HT1080 (cell line): ENCODE measurements at places on chromosomes 12 and 14. TPM values are rescaled to one million over a fixed set of nuclear protein-coding genes. Genes with fewer than 3 reads are reported as not detected.

- DNase-seq: peak; percentile 20
Measured at GRCh38 chr14:39102265-39102968, 618 bp downstream of the SEC23A start.

GRCh38 chr14:35163384-35163783 is 41.0 kb downstream of the PRORP start:
- no peak for DNase-seq

DNA sequence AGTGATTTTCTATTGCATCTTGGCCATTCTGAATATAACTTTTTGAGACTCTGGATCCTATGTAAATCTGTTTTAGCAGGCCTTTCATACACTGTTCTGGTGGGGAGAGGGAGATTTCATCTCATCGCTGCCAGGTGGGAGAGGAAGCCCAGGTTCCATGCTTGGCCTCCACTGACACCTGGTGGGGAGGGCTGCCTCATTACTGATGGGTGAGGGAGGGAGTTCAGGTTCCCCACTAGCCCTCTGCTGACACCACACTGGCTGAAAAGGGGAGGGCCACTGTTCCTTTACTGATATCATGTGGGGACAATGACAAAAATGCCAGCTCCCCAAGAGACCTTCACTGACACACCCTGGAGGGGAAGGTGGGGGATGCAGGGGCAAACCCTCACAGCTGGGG is 2.4 kb upstream of the GALNT8 start:
- DNase-seq: no peak

GRCh38 chr14:40398981-40399380 is 966.7 kb upstream of the FBXO33 start:
- no peak for DNase-seq

DNA sequence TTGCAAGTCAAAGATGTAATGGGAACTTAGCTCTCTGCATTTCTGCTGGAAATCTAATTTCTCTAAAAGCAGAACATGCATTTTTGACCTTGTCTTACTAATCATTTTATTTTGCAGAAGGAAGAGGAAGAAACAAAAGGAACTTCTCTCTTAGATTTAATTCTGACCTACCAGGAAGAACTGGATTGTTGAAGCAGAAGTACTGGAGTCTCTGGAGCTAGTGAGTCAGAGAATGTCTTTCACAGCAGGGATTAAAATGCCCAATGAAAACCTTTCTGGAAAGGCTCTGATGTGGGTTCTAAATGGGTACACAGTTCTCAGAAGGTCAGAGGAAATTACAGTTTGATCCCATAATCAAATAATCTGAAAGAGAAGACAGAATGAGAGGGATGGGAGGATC is 70.8 kb upstream of the GNG2 start:
- DNase-seq: no peak

GRCh38 chr14:78479127-78479780 is 309.1 kb downstream of the NRXN3 start:
- no peak for DNase-seq

DNA sequence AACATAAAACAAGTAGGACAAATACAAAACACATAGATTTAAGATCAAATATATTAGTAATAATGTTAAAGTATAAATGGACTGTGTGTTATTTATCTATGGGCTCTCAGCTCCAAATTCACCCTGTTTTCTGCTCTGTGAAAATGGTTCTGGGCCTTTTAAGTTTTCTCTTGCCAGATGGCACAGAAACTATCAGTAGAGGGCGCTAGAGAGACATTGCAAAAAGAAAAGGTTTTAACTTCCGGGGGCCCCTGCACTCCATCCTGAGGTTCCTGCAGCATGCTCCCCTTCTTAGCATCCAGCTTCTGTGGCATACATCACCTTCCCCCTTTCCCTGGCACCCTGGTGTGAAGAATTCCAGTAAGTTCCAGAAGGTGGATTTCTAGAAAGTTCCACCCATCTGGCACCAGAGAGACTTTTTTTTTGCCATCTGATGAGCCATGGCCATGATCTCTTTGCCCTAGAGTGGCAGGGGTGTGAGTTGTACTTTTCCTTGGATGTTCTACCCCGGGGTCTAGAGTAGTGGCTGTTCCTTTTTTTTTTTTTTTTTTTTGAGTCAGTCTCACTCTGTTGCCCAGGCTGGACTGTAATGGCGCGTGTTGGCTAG is 29.3 kb downstream of the ZCRB1 start:
- peak; percentile 35 for DNase-seq

GRCh38 chr12:7006639-7007038 is 11.6 kb downstream of the LPCAT3 start:
- DNase-seq: no peak

DNA sequence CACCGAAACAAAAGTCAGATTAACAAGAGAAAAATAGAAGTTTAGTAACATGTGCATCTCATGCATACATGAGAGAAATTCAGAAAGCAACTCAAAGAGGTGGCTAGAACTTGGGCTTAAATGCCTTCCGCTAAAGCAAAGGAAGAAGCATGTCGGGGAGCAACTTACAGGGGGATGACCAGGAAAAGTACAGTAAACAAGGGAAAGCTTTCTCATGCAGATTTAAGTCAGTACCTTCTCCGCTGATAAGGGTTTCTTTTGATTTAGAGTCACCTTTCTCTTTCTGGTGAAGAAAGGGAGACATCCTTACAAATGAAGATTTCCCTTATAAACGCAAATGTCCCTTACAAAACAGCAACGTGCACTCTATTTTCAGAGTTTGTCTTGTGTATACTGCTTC is 6.0 kb upstream of the RNASE6 start:
- DNase-seq: no peak

DNA sequence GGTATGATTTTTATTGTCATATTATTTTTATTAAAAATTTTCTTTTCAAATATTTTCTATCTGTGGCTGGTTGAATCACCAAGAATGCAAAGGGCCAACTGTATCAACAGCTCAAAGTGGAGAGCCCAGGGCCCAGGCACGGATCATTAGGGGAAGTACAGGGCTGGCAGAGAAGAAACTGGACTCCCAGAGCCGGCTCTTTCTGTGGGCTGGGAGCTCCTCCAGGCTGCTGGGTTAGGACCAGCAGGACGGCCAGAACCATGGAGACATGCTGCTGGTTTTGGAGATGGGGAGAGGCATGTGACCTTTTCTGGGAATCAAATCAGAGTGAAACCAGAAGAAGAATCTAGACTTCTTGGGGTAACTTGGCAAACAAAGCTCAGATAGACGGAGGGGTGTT is 220.5 kb downstream of the CACNA1C start:
- DNase-seq: no peak

- DNase-seq: no peak
Measured at GRCh38 chr12:132953163-132953425, 3.0 kb downstream of the ZNF605 start.

DNA sequence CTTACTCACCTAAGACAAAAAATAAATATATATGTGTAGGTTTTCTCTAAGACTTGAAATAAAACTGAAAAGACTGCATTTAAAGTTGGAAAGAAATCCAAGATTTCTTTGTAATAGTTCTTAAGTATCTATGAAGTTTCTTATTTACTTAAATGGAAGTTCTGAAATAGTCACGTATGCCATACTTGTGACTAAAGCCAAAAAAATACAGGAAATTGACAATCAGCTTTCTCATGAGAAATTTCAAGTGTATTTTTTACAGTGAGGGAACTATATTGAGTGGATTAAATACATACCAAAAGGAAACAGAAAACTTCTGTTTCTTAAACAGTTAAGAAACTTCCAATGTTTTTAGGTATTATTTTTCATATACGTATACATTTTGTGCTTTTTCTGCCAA is 188.1 kb downstream of the DPY19L2 start:
- DNase-seq: no peak

GRCh38 chr12:116821291-116821690 is 60.0 kb downstream of the HRK start:
- no peak for DNase-seq

- peak; percentile 88 for DNase-seq
Measured at GRCh38 chr12:69470189-69471075, at the start of gene FRS2. TSS of gene FRS2 (plus strand) at chr12:69470388. CDS start at chr12:69569031, 98,643 bp downstream.

- DNase-seq: no peak
Measured at GRCh38 chr12:5593998-5594397, 162.1 kb downstream of the NTF3 start.

GRCh38 chr12:62922539-62922938 is 12.4 kb downstream of the PPM1H start:
- peak; percentile 74 for DNase-seq

- DNase-seq: no peak
Measured at GRCh38 chr12:86551146-86551571, 295.0 kb upstream of the MGAT4C start.

DNA sequence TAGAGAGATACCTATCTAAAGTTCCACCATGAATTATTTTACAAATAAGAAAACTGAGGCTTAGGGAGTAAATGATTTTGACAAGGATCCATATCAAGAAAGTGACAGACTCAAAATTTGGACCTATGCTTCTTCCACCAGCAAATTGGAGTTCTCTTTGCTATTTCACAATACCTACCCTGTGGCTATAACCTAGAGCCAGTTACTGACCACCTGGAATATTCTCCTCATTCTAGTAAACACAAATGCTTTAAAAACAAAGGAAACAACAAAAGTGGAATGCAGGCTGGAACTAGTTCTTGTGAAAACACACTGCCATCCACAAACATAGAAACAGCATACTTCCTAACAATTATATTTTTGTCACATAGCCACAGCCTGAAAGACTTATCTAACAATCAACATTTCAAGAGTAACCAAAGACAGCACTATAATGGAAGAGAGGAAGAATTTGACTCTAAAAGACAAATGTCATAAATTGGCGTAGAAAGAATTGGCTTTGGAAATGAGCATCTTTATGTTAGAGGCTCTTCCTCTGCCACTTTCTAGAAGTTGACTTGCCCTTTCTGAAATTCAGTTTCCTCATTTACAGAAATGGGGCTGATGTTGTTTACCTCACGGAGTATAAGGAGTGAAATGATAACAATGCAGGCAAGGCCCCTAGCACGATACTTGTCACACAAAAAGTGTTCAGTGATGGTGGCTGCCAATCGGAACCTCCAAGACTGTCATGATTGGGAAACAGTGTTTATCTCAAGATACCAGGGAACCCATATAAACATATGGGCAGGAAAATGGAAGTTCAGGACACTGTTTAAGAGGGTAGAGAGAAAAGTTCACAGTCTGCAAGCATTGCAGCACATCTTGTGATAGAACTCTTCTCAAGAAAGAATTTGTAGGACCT is 138.6 kb upstream of the LGR5 start:
- no peak for DNase-seq

Gene PRPF40B
- 10.1 and 10.5 TPM in 2 replicates for total RNA-seq

Gene NEUROD4
- total RNA-seq: not detected in 2 replicates

Gene INSM2
- total RNA-seq: 0.02 TPM in 1 of 2 replicates, not detected in the other

Gene INHBE
- total RNA-seq: 1.4 and 2.1 TPM in 2 replicates

Gene FSCB
- total RNA-seq: not detected in 2 replicates

Gene TAS2R20
- 0.05 and 0.67 TPM in 2 replicates for total RNA-seq

Gene SLC8A3
- total RNA-seq: 0.03 TPM in 1 of 2 replicates, not detected in the other

Gene ANO2
- total RNA-seq: 1.0 and 1.4 TPM in 2 replicates

Gene CLIP1
- 24.1 and 26.6 TPM in 2 replicates for total RNA-seq

Gene CMKLR1
- 0.21 TPM in 1 of 2 replicates, not detected in the other for total RNA-seq

Gene PTPRO
- 0.07 TPM in 1 of 2 replicates, not detected in the other for total RNA-seq

Gene ADAM21
- total RNA-seq: 0.87 and 1.3 TPM in 2 replicates

Gene NANOG
- not detected in 2 replicates for total RNA-seq

Gene CCDC196
- not detected in 2 replicates for total RNA-seq

Gene HHIPL1
- total RNA-seq: not detected in 2 replicates

Gene GLIPR1
- total RNA-seq: 94.4 and 123 TPM in 2 replicates

Gene POTEM
- total RNA-seq: 0.10 TPM in 1 of 2 replicates, not detected in the other
